ENCODE measurements at places on chromosomes 6 and 20.

DNA sequence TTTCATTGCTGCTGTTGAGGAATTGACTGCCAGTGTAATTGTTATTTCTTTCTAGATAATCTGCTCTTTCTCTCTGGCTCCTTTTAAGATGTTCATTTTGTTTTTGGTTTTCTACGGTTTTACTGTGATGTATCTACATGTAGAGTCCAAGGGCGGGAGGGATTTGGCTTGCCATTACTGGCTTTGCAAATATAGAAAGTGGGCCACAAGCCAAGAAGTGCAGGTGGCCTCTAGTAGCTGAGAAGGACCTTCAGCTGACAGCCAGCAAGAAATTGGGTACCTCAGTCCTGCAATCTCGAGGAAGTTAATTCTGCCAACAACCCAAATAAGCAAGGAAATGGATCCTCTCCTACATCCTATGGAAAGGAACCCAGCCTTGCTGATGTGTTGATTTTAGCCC lies 42.8 kb upstream of the GLP1R start:
- DNase-seq, result no peak

- no peak for DNase-seq
Measured at GRCh38 chr6:129567374-129567773, 142.6 kb downstream of the ARHGAP18 start.

DNA sequence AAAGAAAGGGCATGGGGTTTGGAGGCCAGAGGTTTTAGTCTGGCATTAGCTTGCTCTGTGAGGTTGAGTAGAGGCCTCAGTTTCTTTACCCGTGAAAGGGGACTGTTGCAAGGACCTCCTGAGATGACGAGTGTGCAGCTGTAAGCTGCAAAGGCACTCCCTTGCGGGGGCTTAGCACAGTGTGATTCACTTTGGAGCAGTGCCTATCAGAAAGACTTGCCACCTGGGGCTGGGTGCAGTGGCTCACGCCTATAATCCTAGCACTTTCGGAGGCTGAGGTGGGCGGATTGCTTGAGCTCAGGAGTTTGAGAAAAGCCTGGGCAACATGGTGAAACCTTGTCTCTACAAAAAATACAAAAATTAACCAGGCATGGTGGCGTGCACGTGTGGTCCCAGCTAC lies 7.5 kb upstream of the BAK1 start:
- no peak for DNase-seq

DNA sequence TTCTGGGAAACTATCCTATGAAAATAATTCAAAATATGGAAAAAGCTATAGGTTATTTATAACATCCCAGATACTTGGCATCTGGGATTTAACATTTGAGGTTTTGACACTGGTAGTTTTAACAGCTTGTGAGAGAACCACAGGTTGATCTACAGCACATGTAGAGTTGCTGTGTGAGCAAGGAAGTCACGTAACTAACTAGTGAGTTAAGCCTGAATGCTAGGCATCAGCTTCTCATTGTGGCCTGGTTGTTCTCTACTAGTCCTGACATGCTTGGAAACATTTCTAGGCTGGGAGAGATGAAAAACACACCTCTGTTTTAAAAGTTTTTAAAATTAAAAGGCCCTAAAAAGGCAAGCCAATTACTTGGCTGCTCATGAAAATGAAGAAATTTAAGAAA lies 28.2 kb downstream of the ESF1 start:
- DNase-seq, result no peak

DNA sequence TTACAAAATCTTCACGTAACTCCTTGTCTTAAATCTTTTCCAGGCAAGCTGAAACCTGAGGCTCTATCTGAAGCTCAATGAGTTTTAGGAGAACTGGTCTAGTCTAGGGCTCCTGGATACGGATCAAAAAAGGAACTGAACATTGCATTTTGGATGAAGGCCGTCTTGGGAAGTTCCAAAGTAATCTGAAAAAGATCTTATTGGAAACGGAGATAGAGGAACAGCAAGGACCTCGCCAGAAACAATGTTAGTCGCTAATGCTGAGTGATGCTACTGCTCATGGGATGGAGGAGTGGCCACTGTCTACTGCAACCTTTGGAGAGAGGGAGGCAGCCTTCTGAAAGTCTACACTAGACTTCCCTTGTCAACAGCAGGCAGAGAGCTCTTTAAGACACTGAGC lies 91.4 kb upstream of the ATXN1 start:
- no peak for DNase-seq
